ENCODE measurements at places on chromosomes 4 and X.

- no peak overlapping the region for H3K27ac ChIP-seq
- H3K36me3 ChIP-seq, result no peaks in the 10 kb centered on the region
- H3K4me1 ChIP-seq, result no peaks in the 10 kb centered on the region
These were observed 69.2 kb downstream of the SORBS2 start for GRCh38 chr4:185742766-185743165.

GRCh38 chr4:15695240-15695699, 7.6 kb upstream of the BST1 start:
- no peak overlapping the region for H3K4me3 ChIP-seq
- H3K36me3 ChIP-seq, result no peaks in the 10 kb centered on the region
- DNase-seq, result no peak
- no peak overlapping the region for H3K27ac ChIP-seq

GRCh38 chrX:66233209-66233608, 69.2 kb downstream of the HEPH start:
- DNase-seq, result no peak
- H3K27ac ChIP-seq, result no peak overlapping the region
- H3K27me3 ChIP-seq, result no peaks in the 10 kb centered on the region

DNA sequence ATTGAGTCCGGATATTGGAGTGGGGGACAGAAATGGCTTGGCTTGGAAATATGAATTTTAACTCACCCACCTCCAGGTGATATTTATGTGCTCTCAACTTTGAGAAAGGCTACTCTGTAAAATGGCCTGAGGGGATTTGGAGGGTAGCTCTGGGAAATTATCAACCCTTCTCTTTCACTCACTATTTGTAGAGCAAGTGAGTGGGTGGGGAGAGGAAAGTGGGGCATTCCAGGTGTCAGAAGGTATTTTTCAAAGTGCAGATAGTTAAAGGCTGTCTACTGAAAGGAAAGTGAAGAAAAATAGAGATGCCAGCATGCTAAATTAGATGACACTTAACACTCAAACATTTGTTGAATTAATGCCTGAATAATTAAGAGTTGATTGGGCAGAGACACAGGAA, 44.1 kb downstream of the TMEM164 start:
- DNase-seq, result no peak
- H3K4me1 ChIP-seq, result no peaks in the 10 kb centered on the region
- no peaks in the 10 kb centered on the region for H3K27me3 ChIP-seq
- H3K4me3 ChIP-seq, result no peak overlapping the region
- H3K27ac ChIP-seq, result no peak overlapping the region
- H3K36me3 ChIP-seq, result no peaks in the 10 kb centered on the region

GRCh38 chr4:79174490-79175252, 151.2 kb downstream of the NAA11 start:
- H3K4me3 ChIP-seq, result no peak overlapping the region
- H3K36me3 ChIP-seq, result no peaks in the 10 kb centered on the region
- H3K27ac ChIP-seq, result no peak overlapping the region
- no peaks in the 10 kb centered on the region for H3K4me1 ChIP-seq

DNA sequence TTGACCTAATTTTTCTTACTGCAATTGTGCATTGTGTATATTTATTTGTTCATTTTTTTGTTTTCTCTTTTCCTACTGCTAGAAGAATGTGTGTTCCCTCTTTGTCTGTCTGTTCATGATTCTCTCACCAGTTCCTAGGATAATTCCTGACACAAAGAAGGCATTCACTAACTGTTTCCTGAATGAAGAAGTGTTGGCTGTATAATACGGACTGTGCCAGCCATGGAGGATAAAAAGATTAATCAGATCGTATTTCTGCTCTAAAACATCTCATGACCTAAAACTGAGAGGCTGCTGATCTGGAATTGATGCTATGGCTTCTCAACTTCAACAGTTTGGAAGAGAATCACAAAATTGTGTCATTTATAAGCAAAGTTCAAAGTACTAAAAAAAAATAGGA, 563.1 kb upstream of the FRG1 start:
- peaks cover 16% of the 10 kb centered on the region for H3K4me1 ChIP-seq
- no peak for DNase-seq
- H3K27me3 ChIP-seq, result no peaks in the 10 kb centered on the region
- H3K4me3 ChIP-seq, result no peak overlapping the region

GRCh38 chr4:2352729-2353221, 65.7 kb downstream of the ZFYVE28 start:
- no peaks in the 10 kb centered on the region for H3K36me3 ChIP-seq
- no peak overlapping the region for H3K4me3 ChIP-seq
- peaks cover 24% of the 10 kb centered on the region for H3K4me1 ChIP-seq
- DNase-seq, result peak; percentile 12
- H3K27ac ChIP-seq, result peak overlapping the region; percentile 83

DNA sequence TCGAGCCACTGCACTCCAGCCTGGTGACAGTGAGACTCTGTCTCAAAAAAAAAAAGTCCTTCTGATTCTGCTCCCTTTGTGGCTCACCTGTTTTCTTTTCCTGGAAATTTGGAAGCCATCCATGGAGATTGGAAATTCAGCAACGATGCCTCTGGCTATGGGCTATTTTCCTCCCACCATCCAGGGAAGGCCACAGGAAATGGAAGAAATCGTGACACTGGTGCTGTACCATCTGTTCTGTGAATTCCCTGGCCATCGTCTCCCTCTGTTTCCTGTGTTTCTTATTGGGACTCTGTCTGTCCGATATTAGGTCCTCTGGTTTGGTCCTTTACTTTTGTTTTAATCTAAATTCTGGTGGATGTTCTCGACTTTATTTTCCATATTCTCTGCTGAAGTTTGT, 29.4 kb upstream of the ADRA2C start:
- H3K36me3 ChIP-seq, result no peaks in the 10 kb centered on the region
- no peak overlapping the region for H3K4me3 ChIP-seq
- no peaks in the 10 kb centered on the region for H3K27me3 ChIP-seq
- H3K27ac ChIP-seq, result no peak overlapping the region

DNA sequence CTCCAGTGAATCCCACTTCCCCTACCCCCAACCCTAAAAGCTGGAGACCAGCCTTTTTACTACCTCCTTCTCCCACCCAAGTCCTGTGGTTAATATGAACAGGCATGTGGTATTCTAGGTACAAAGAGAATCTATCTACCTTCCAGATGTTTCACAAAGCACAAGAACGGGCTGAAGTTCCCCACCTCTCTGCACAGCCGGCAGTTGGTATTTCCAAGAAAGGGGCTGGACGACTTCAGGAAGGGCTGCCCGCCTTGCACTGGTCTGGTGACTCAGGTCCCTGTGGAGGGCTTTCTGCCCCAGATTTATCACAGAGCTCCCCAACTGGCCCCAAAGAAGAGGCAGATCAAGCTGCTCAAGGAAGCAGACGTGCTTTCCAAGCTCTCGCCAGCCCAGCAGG, 4.5 kb downstream of the FAM47E start:
- no peak overlapping the region for H3K4me3 ChIP-seq
- DNase-seq, result no peak
- no peaks in the 10 kb centered on the region for H3K27me3 ChIP-seq
- H3K36me3 ChIP-seq, result no peaks in the 10 kb centered on the region
- H3K27ac ChIP-seq, result no peak overlapping the region
- H3K4me1 ChIP-seq, result no peaks in the 10 kb centered on the region

GRCh38 chr4:185787926-185788679, 23.9 kb downstream of the SORBS2 start:
- no peaks in the 10 kb centered on the region for H3K27me3 ChIP-seq
- DNase-seq, result no peak
- H3K4me1 ChIP-seq, result peaks cover 3% of the 10 kb centered on the region
- H3K27ac ChIP-seq, result no peak overlapping the region

GRCh38 chr4:108097990-108098553, 70.7 kb downstream of the LEF1 start:
- H3K27me3 ChIP-seq, result no peaks in the 10 kb centered on the region
- H3K4me1 ChIP-seq, result no peaks in the 10 kb centered on the region
- H3K27ac ChIP-seq, result no peak overlapping the region
- H3K4me3 ChIP-seq, result no peak overlapping the region
- no peaks in the 10 kb centered on the region for H3K36me3 ChIP-seq
- DNase-seq, result no peak

DNA sequence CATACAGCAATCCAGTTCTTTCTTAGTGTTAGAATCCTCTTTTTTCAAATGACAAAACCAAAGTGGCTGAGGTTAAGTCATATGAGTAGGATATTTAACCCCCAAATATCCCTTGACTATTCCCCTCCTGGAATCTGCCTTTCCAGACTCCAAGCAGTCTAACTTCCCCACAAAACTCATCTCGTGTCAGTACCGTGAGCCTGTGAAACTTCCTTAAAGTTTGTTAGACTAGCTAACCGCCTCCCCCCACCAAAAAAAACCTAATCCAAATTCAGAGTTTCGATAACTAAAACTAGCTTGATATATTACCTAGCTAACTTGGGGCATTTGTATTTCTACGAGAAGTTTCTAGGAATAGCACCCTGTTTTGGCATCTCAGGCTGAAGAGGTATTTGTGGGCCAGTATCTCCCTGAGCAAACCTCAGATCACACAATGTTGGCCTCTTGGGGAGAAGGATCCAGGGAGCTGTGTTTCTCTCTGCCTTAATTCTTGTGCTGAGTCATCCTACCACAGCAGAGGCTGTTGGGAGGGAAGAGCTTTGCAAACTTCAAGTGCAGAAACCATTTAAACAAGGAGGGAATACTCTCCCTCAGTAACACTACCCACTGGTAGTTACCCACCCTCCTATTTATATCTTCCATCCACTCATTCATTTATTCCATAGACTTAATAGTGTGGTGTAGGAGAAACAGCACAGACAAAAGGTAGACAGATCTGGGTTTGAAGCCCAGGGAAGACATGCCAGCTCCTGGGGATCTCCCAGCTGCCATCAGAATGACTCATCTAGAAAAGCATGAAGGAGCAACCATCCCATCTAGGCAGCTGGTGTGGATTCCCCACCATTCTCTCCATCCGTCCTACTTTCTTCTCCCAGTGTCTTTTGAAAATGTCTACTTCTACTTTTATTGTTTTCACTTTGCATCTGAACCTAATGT, 39.3 kb upstream of the TXK start:
- H3K36me3 ChIP-seq, result no peaks in the 10 kb centered on the region
- no peak overlapping the region for H3K4me3 ChIP-seq
- H3K4me1 ChIP-seq, result no peaks in the 10 kb centered on the region
- DNase-seq, result no peak

GRCh38 chrX:94751611-94752010, 1077.6 kb downstream of the FAM133A start:
- no peaks in the 10 kb centered on the region for H3K27me3 ChIP-seq
- no peak overlapping the region for H3K27ac ChIP-seq
- H3K36me3 ChIP-seq, result no peaks in the 10 kb centered on the region
- DNase-seq, result no peak
- H3K4me1 ChIP-seq, result no peaks in the 10 kb centered on the region
- H3K4me3 ChIP-seq, result no peak overlapping the region

- no peaks in the 10 kb centered on the region for H3K27me3 ChIP-seq
- H3K27ac ChIP-seq, result peak overlapping the region; percentile 46
- no peak for DNase-seq
- peaks cover 6% of the 10 kb centered on the region for H3K4me1 ChIP-seq
- H3K36me3 ChIP-seq, result no peaks in the 10 kb centered on the region
- H3K4me3 ChIP-seq, result no peak overlapping the region
These were observed 7.1 kb downstream of the FAT4 start for GRCh38 chr4:125321709-125322365.

- no peak for DNase-seq
- no peaks in the 10 kb centered on the region for H3K36me3 ChIP-seq
- no peak overlapping the region for H3K4me3 ChIP-seq
- H3K4me1 ChIP-seq, result no peaks in the 10 kb centered on the region
- H3K27me3 ChIP-seq, result no peaks in the 10 kb centered on the region
- H3K27ac ChIP-seq, result no peak overlapping the region
These were observed 41.7 kb downstream of the CNGA2 start for GRCh38 chrX:151776181-151776731.

- H3K36me3 ChIP-seq, result no peaks in the 10 kb centered on the region
- H3K4me1 ChIP-seq, result no peaks in the 10 kb centered on the region
- no peaks in the 10 kb centered on the region for H3K27me3 ChIP-seq
- no peak for DNase-seq
- H3K4me3 ChIP-seq, result no peak overlapping the region
These were observed 876 bp downstream of the LOC101059915 start for GRCh38 chrX:71668248-71668595.

Data from testis (tissue), 5 donors.